ENCODE measurements at places on chromosomes 7 and 10.

- no peak for DNase-seq
Measured at GRCh38 chr10:125174360-125174759, 14.0 kb upstream of the CTBP2 start.

GRCh38 chr7:92732316-92733036 lies 103.9 kb downstream of the CDK6 start:
- no peak for DNase-seq

GRCh38 chr7:4270941-4271715 lies 411.0 kb upstream of the FOXK1 start:
- no peak for DNase-seq

DNA sequence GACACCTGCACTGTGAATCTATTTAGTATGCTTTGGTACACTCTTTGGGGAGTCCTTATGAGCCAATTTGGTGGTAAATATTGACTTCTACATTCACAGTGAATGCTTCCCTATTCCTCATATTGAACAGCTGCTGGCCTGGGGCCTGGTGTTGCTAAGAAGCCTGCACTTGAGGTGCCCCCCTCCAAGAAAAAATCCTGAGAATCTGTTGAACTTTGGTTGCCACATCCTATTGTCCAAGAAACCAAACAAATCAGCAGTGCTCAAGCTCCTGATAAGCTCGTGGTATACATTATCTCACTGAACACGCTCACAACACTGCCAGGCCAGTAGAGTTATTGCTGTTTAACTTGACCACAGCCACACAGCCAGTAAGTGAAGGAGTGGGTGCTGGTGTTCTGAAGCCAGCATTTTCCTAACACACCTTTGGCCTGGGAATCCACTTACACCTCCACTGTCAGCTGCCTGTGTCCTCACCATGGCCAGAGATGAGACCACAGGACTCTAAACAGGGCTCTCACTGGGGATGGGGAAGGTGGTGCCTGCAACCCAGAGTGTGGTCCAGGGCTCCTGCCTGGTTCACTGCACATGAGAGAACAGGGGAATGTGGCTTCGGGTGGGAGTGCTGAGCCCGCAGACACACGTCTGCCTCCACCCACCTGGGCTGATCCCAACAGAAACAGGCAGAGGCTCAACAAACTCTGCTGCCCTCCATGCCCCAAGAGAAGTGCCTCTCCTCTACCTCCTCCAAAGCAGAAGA lies 6.7 kb downstream of the DDC start:
- DNase-seq = no peak

DNA sequence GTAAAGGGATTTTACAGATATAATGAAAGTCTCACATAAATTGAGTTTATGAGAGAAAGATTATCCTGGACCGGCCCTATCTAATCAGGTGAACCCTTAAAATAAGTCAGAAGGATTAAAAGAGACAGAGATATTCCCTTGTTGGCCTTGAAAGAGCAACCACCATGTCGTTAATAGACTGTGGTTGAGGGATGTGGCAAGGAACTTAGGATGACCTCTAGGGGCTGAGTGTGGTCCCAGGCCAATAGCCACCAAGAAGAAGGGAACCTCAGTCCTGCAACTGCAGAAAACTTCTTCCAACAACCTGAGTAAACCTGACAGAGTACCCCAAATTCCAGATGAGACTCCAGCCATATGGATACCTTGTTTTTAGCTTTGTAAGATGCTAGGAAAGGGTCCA lies 121.5 kb downstream of the POLR1F start:
- no peak for DNase-seq

DNA sequence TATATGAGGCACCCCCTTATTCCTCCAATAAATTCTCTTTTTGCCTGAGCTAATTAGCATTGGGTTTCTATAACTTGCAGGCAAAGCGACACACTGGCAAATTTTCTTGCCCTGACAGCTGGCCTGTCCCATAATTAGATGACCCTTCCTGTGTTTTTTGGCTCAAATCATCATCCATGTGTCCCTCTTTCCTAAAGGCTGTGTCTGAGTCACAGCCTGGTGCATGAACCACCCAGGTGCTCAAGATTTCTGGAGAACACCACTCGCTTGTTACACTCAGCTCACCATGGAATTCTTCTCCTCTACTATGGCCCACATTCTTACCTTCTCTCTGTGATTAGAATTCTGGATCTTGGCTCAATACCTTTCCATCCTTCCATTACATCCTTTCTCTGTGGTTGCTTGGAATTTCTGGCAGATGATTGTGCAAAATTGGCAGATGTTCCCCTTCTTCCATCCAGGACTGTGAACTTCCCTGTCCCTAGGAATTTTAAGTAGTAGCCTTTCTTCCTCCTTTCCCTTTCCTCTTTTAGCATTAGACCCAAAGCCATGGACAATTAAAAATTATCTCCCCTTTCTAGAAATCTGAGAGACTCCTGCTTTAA lies 116.0 kb upstream of the ANKRD1 start:
- DNase-seq = no peak

- DNase-seq = no peak
Measured at GRCh38 chr10:33229252-33229948, 105.1 kb downstream of the NRP1 start.

DNA sequence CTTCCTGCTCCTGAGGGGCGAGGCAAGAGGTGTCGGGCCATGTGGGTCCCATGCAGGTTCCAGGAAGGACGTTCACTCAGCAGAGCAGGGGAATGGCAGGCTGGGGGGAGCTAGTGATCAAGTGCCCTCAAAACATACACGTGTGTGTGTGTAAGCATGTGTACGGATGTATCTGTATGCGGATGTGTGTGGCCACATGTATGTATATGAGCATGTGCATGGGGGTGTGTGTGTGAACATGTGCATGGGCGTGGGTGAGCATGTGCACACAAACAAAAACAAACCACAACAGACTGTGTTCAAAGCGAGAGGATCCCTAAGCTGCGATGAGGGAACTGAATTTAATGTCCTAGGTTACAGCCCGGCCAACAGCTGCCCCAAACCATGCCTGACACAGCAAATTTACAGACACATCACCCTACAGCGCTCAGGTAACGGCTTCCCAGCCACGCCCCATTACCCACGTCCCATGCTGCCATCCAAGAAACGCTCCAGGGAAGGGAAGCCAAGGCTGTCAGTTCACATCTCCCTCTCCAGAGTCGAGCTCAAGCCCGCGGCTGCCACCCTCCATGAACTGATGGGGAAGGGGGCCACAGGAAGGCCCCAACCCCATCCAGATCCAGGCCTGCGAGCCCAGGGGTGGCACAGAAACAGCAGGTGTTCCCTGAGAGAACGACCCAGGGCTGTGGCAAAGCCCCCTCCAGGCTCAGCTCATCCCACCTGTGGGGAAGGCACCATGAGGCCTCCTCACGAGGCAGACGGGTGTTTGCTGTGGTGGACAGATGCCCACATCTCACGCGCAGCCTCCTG lies 56.6 kb downstream of the PTPRN2 start:
- no peak for DNase-seq

- no peak for DNase-seq
Measured at GRCh38 chr10:1187151-1187854, 131.1 kb downstream of the WDR37 start.

DNA sequence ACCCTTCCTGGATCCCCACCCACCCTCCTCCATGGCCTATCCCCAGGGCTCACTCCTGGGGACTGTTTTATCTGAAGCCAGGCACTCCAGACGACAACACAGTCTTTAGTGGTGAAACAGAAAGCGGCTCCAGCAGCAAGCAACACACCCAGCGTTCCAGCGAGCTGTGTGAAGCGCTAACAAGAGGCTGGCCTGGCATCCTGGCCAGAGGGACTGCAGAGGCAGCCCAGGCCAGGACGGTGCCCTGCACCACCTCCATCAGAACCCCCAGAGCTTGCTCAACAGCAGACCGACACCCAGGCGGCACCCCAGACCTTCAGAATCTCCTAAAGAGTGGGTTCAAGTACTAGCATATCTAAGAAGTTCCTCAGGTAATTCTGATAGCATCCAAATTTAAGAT lies 2.0 kb upstream of the CPXM2 start:
- DNase-seq = no peak

DNA sequence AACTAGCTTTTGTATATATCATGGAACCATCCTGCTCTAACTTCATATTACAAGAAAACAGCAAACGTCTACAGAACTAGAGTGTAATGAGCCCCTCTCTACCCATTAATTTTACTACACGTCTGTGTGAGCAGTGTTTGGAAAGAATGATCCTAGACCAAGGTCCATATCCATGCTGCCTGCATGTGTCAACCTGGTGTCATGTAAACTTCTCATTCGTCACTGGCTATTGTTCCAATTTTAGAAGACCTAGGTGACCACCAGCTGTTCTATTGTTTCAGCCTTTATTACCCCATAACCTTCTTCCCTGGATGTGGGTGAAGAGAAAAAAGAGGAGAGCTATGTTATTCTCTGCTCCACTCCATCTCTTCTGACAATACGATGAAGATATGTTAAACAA lies 77.1 kb downstream of the CREM start:
- DNase-seq = no peak

GRCh38 chr7:42766782-42767423 lies 145.0 kb downstream of the C7orf25 start:
- DNase-seq = no peak

- no peak for DNase-seq
Measured at GRCh38 chr7:71021131-71021530, 110.8 kb upstream of the GALNT17 start.

DNA sequence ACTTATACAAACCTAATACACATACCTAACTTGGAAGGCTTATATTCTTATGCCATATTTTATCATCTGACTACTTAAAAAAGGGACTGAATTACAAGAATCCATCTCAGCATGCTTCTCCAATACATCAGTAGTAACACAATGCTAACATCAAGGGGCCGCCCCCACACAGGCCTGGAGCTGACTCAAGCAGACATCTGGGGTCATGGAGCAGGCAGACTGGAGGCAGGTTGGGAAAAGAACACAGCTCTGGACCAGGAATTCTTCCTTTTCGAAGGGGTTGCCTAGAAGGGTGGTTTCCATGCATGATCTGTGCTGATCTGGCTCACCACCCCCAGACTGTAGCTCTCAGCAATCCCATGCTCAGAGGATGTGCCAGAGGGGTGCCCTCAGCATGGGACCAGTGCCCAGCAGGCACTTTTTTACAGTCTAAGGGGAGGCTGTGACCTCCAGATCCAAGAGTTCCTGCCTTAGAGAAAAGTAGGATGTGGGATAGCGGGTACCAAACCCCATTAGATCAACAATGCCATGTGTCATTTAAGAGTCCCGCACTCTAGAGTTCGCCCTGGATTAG lies 26.1 kb upstream of the DUSP5 start:
- DNase-seq = no peak

DNA sequence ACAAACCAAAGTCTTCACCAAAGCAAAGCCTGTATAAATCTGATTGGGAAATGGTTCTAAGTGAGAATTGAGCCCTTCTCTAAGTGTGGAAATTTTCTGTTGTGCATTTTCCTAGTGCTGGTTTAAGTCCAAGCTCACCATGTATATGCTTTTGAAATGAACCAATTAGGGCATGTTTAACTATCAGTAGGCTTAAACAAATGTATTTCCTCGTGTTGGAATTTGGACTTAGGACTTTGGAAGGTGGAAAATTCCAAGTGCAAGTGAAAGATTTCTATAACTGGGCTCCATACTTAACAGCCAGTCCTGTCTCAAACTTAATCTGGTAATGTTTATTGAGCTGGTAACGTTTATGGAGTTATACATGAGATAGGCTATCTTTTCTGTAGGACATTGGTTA lies 28.5 kb downstream of the CCNY start:
- no peak for DNase-seq

- DNase-seq = no peak
Measured at GRCh38 chr7:157981778-157982177, 605.8 kb downstream of the PTPRN2 start.

DNA sequence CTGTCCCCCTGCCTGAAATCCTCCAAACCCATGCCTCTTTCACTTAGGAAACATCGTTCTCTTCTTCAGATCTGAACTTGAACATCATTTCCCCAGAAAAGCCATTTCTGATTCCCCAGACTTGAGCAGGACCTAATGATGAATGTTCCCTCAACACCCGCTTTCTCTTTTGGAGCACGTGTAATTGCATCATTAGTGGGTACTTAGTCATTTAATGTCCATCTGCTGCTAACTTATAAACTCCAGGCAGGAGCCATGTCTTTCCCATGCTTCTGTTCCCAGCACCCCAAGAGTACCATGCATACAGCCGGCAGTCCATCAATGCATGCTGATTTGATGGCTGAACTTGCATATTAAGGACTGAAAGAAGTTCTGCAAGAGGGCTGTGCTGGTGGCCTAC lies 36.5 kb upstream of the ECHDC3 start:
- DNase-seq = no peak

GRCh38 chr7:75983471-75984129 lies 10.8 kb downstream of the TMEM120A start:
- no peak for DNase-seq

DNA sequence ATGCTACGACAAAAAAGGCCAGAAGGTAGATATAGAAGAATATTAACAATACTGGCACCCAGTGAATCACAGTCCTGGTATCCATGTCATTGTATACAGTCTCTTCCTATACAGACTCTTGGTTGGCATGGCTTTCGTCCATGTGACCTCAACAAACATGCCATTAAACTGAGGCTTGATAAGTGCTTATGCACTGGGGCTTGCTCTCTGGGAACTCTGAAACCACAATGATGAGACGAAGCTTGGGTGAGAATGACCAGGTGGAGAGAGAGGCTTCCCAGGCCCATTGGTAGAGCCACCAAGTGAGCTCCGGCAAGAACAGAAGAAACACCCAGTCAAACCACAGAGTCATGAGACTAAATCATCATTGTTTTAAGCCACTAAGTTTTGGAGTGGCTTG lies 33.2 kb downstream of the PNPLA8 start:
- DNase-seq = no peak

DNA sequence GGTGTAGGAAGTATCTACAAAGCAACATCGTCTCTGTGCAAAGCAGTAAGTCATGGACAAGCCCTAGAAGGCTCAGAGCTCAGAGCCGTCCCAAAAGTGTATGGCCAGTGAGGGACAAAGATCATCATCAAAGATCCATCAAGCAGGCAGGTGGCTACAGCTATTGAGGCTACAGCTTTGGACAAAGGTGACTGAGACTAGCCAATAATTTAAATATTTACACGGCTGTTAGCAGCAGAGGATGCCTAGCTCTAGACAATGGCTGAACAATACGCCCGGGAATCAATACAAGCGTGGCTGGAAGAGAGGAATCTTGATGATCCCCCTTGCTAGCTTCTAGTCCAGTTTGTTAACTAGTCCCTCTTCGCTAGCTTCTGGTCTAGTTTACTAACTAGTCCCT lies 17.9 kb downstream of the NMT2 start:
- DNase-seq = no peak

GRCh38 chr7:101581891-101582290 lies 47.2 kb downstream of the MYL10 start:
- DNase-seq = no peak

DNA sequence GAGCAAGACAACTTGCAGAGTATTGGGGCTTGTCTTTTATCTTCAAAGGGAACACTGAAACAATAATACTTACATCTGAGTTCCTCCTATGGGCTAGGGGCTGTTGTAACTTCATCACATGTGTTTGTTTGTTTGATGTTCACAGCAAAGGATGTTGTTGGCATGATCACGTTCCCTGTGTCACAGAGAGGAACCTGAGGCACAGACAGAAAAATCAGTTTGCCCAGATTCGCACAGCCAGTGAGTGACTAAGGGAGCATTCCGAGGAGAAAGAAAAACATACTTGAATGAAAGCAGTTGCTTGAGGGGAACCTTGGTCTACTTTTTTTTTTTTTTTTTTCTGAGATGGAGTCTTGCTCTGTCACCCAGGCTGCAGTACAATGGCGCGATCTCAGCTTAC lies 87.2 kb upstream of the PFKP start:
- no peak for DNase-seq

GRCh38 chr7:131341690-131342089 lies 14.0 kb downstream of the MKLN1 start:
- no peak for DNase-seq
